Dermis blood vessel endothelial cell (primary cell): ENCODE measurements at places on chromosomes 1 and 21. TPM values are rescaled to one million over a fixed set of nuclear protein-coding genes. Genes with fewer than 3 reads are reported as not detected.

KCNQ4 gene
- not detected in 2 replicates for total RNA-seq

BGLAP gene
- total RNA-seq = 0.19 TPM in 1 of 2 replicates, not detected in the other

ZBTB37 gene
- 5.5 and 6.0 TPM in 2 replicates for total RNA-seq

PLA2G2C gene
- total RNA-seq = not detected in 2 replicates

MCOLN3 gene
- total RNA-seq = not detected in 2 replicates

CTTNBP2NL gene
- 23.8 and 28.0 TPM in 2 replicates for total RNA-seq

KLF17 gene
- total RNA-seq = not detected in 2 replicates

RHBDL2 gene
- total RNA-seq = 0.28 and 0.51 TPM in 2 replicates

SASS6 gene
- total RNA-seq = 3.2 and 5.9 TPM in 2 replicates

AGBL4 gene
- total RNA-seq = not detected in 2 replicates

IGSF9 gene
- total RNA-seq = not detected in 2 replicates

CFHR1 gene
- total RNA-seq = not detected in 2 replicates

GPR37L1 gene
- under 0.01 TPM in 1 of 2 replicates, not detected in the other for total RNA-seq

MEX3A gene
- 4.8 and 8.8 TPM in 2 replicates for total RNA-seq

LDLRAD1 gene
- total RNA-seq = not detected in 2 replicates

OR6N1 gene
- not detected in 2 replicates for total RNA-seq

ENSA gene
- 200 and 229 TPM in 2 replicates for total RNA-seq

AMY1A gene
- total RNA-seq = not detected in 2 replicates

DENND1B gene
- 2.6 and 5.4 TPM in 2 replicates for total RNA-seq

PGLYRP4 gene
- total RNA-seq = not detected in 2 replicates

SLC45A1 gene
- total RNA-seq = 1.7 TPM in 2 replicates

CHI3L1 gene
- total RNA-seq = 0.17 TPM in 1 of 2 replicates, not detected in the other

F3 gene
- 3.3 and 3.4 TPM in 2 replicates for total RNA-seq

HMGB4 gene
- not detected in 2 replicates for total RNA-seq

AKR7A2 gene
- total RNA-seq = 64.5 and 72.9 TPM in 2 replicates

IFI44 gene
- 9.5 and 17.3 TPM in 2 replicates for total RNA-seq

S100A3 gene
- total RNA-seq = 1.3 and 1.4 TPM in 2 replicates

SYPL2 gene
- under 0.01 TPM in 1 of 2 replicates, not detected in the other for total RNA-seq

TMPRSS2 gene
- total RNA-seq = not detected in 2 replicates

PLA2G2F gene
- not detected in 2 replicates for total RNA-seq

CRYAA gene
- total RNA-seq = not detected in 2 replicates

FCRL6 gene
- not detected in 2 replicates for total RNA-seq

TTC22 gene
- 0.17 TPM in 1 of 2 replicates, not detected in the other for total RNA-seq

FAAH gene
- total RNA-seq = 1.0 and 2.6 TPM in 2 replicates

IGSF3 gene
- 24.8 and 29.4 TPM in 2 replicates for total RNA-seq

RGS8 gene
- not detected in 2 replicates for total RNA-seq

DMRTA2 gene
- total RNA-seq = not detected in 2 replicates

LIN28A gene
- not detected in 2 replicates for total RNA-seq

ANKRD45 gene
- total RNA-seq = 0.05 and 0.17 TPM in 2 replicates

C1orf198 gene
- 20.8 and 22.7 TPM in 2 replicates for total RNA-seq

CFAP141 gene
- not detected in 2 replicates for total RNA-seq

ZBTB17 gene
- total RNA-seq = 45.6 and 49.7 TPM in 2 replicates

RFX5 gene
- 68.8 and 73.3 TPM in 2 replicates for total RNA-seq

NR1I3 gene
- not detected in 2 replicates for total RNA-seq

FCGR3A gene
- not detected in 2 replicates for total RNA-seq

RBM11 gene
- total RNA-seq = not detected in 2 replicates

C8A gene
- total RNA-seq = not detected in 2 replicates

ZMYM1 gene
- 30.1 and 34.9 TPM in 2 replicates for total RNA-seq

MTARC1 gene
- total RNA-seq = 1.9 and 3.9 TPM in 2 replicates

HSD3B1 gene
- not detected in 2 replicates for total RNA-seq

S100A8 gene
- not detected in 2 replicates for total RNA-seq

KRTAP6-3 gene
- total RNA-seq = not detected in 2 replicates

CD84 gene
- total RNA-seq = not detected in 2 replicates
